ENCODE measurements at places on chromosomes 16 and 17.

DNA sequence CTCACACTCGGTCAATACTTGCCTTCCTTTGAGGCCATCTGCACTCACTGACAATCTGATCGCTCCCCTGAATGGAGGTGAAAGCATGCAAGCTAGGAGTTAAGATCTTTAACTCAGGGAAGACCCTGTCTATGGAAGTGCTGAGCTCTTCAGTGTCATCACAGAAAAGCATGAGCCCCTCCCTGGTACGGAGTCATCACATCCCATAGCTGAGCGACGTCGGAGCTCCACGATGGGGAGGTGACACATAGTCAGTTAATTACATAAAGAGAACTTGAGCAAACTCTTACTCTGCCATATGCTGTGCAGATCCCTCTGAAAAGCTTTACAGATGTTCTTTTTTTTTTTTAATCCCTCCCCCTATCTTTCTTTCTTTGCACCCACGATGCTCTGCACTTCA lies 463.2 kb downstream of the WWOX start:
- peak; percentile 32 for DNase-seq

DNA sequence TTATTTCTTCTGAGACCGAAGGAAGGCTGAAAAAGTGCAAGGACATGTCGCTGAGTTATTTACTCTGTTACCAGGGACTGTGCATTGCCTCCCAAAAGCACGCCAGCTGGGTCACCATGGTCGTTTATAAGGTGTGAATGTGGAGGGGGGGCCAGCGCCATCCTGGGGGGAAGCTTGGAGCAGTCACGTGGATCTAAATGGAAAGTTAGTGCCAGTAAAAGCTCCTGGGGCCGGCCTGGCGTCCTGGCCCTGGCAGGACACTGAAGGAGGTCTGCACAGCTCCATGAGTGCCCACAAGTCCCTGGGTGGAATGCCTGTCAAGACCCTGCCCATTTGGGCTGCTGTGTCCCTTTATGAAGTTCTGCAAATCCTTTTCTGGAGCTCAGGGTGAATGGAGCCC lies 82.6 kb downstream of the C16orf95 start:
- DNase-seq: no peak

GRCh38 chr17:77049440-77049839 lies 91.3 kb upstream of the SEC14L1 start:
- peak; percentile 30 for DNase-seq

- DNase-seq: no peak
Observed at GRCh38 chr17:12257176-12257575, 236.5 kb downstream of the MAP2K4 start.

DNA sequence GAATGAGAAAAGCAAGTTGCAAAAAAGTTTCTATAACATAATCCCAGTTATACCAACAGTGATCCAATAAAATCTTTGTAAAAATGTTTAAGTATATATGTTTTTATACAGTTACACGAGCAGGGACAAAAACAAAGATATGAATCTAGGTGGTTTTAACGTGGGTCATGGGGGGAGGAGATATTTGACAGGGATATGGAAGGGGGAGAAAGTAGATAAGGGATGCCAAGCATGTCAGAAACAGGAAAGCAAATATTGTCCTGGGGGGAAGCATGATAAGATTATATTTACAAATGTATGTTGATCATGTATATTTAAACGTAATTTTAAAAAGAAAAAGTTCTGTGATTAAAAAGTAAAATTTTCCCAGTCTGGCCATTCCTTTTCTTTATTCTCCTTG lies 43.1 kb downstream of the TNRC6C start:
- DNase-seq: no peak

DNA sequence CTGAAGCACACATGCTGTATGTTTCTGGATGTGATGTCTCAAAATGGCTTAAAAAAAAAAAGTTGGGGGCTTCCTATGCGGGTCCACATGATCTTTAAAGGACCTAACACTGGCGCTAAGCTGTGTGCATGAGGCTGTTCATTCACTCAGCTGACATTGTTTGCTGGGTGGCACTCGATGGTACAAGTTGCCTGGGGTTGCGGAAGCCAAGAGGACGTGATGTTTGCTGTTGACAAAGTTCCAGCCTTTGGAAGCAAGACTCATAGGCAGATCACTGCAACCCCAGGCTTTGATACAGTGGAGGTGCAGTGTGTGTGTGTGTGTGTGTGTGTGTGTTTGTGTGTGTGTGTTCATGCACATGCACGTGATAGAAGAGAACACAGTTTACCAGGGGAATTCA lies 29.5 kb upstream of the DNAI2 start:
- DNase-seq: no peak

DNA sequence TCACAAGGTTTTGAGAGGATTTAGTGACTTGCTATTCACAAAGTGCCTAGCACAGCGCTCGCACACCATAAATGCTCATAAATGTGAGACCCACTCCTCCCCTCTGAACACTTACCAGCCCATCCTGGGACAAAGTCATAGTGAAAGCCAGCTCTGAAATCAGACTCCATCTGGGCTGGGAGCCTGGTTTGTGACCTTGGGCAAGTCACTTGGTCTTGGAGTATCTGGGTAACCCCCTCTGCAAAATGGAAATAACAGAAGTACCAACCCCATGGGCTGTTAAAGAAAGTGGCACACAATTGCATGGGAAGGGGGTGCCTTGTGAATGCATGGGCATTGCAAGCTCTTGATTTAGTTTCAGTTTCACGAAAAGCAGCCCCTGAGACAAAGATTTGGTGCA lies 104.7 kb upstream of the CDH5 start:
- no peak for DNase-seq

GRCh38 chr17:83180996-83181481 lies 101.6 kb downstream of the METRNL start:
- DNase-seq: no peak

- DNase-seq: no peak
Observed at GRCh38 chr17:57487573-57487972, 231.2 kb downstream of the MSI2 start.

DNA sequence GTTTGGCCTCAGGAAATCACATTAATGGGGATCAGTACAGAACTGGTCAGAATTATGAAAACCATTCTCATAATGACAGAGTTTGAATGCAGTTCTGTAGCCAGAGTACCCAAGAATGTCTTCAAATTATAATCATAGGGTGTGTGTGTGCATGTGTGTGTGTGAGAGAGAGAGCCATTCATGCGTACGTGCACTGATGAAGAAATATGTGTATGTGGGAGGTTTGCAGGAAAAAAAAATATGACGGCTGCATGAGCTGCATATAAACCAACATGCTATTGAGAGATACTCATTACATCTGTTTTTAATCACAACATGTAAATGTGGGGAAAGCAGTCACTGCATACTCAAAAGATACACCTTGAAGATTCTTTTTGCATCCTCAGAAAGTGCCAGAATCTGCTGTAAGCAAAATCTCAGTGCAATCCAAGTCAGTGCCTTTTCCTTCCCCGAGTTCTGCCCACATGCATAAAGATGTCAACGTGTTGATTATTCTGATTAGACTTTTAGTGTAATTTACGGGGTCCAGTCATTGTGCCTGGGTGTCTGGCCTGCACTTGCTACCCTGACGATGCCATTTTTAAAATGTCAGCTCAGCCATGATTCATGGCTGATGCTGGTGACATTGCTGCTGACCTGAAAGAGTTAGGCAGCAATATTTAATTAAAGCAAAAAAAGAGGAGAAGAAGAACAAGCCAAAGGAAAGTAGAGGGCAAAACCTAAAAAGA lies 378.7 kb upstream of the ZFHX3 start:
- no peak for DNase-seq

- no peak for DNase-seq
Observed at GRCh38 chr17:5665164-5665563, 80.9 kb upstream of the NLRP1 start.

DNA sequence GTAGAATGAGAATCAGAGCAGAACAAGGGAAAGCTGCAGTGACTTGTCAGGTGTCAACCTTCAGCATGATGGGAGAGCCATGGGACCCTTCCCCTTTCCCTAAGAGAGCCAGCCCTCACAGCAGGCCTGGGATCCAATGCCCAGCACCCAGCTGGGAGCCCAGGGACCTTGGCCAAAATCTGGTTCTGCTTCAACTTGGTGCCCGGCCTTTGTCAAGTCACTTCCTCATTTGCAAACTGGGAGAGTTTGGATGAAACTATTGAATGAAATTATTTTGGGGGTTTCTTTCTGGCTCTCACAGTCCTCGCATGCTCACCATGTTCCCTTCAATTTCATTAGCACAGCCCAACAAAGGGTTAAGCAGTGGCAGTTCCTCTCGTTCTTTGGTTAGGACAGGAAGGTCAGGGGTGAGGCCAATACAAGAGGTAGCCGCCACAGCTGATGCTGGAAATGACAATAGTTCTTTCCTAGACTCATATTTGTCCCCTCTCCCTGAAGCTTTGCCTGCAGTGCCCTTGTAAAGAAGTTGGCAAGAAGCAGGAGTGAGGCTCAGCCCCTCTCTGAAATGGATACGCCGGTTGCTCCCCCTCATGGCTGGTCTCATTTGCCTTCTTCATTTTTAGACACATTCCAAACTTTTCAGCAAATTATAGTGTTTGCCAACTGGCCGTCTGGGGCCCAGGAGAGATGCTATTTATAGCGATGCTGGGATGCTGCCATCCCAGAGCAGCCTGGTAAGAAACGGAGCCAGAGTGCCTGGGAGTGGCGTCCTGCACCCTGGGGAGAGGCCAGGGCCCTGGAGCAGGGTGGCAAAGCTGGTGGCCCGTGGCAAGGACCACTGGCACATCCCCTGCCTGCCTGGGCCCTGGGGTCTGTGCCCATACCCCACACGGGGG lies 34.5 kb upstream of the MEOX1 start:
- no peak for DNase-seq

GRCh38 chr17:10724546-10725195 lies 5.2 kb downstream of the TMEM220 start:
- no peak for DNase-seq

DNA sequence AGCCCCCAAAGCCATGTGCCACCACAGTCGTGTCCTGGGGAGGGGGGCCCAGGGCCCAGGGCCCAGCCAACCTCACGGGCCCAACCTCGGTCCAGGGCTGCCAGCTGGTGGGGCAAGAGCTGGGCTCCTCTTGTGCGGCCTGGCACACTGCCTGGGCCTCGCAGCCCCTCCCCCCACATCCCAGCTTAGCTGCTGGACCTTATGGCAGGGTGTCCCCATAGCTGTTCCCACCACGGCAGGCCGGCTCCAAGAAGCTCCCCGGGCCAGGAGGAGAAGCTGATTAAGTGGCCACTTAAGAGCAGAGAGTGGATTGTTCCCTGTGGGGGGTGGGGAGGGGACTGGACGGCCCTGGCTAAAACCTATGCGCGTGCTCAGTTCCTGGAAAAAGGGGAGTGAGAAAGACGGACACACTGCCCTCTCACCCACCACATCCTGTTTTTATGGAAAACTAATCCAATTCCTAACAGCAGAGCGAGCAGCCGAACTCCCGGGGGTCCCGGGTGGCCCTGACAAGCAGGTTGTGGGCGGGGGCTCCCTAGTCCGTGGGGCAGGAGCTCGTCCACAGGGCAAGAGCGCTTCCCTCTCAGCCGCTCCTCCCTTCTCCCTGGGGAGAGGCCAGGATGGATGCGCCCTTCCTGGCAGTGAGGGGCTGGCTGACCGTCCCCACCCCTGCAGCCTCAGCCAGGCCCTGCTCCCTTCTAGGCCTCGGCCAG lies 16.8 kb downstream of the PIEZO1 start:
- DNase-seq: no peak

GRCh38 chr17:71402661-71403141 lies 718.1 kb upstream of the SOX9 start:
- DNase-seq: no peak

DNA sequence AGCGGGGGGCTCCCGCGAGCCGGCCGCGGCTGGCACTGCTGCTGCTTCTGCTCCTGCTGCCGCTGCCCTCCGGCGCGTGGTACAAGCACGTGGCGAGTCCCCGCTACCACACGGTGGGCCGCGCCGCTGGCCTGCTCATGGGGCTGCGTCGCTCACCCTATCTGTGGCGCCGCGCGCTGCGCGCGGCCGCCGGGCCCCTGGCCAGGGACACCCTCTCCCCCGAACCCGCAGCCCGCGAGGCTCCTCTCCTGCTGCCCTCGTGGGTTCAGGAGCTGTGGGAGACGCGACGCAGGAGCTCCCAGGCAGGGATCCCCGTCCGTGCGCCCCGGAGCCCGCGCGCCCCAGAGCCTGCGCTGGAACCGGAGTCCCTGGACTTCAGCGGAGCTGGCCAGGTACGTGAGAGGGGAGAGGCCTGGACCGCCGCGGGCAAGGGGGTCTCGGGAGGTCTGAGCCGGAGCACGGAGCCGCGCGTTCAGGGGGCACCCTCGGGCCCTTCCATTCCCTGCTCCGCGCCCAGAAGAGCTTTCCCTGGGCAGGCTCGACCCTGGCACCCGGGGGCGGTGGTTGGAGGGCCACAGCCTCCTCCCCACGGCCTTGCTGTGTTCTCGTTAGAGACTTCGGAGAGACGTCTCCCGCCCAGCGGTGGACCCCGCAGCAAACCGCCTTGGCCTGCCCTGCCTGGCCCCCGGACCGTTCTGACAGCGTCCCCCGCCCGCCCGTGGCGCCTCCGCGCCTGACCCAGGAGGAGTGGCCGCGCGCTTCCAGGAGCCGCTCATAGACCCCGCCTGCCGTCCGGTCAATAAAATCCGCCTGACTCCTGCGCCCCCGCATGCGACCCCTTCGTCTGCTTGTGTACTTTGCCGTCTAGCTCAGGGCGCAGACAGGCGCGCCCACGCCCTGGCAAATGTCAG lies 591 bp downstream of the NPW start:
- no peak for DNase-seq

DNA sequence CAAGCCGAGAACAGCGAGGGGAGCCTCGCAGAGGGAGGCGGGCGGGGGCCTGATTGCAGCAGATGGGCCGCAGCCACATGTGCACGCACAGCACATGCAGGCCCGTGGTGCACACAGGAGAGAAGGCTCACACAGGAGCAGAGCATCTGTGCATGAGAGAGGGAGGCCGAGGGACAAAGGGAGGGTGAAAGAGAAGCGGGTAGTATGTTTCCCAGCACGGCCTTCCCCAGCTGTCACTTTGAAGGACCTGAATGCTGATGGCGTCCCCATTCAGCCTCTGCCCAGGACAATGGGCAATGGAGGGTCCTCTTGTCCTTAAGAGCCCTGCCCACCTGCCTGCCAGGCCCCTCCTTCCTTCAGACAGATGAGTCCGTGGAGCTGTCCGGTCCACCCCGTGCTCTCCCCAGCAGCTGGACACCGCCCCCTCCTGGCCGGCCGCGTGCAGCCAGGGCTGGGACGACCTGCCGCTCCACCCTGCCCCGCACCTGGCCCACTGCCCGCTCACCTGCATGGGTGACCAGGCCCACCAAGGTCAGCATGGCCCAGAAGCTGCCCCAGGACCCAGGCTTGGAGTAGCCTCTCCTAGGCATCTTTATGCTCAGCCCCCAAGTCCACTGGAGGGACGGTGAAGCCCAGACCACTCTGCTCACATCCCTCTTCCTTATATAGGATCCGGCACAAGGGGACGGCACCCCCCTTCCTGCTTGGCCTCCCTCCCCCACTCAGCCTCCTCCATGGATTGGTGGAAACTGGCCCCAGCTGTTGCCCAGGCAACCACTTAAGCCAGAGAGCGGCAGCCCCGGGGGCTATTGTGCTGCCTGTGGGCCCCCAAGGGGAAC lies at the start of gene BTBD17:
TSS of gene BTBD17 (minus strand) at position 639 of the 839 bp plus-strand sequence. CDS start at position 590, 49 bp downstream.
- peak; percentile 59 for DNase-seq

DNA sequence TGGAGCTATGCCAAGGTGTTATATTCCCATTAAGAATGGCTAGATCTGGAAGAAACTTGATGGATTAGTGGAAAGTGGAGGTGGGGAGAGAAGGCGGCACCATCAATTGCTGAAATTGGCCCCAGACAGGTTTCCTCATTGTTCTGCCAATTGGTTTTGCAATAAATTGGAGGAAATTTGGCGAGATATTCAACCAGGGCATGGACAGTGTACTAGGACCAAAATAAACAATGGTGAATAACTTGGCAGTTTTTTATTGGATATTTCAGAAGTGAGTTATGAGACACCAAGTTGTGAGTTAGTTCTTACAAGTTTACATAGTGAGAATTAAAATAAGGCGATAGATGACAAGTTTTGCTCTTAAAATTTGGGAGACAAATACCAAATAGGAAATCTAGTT lies 41.1 kb upstream of the SOX9 start:
- no peak for DNase-seq
